CD4-positive, CD25-positive, alpha-beta regulatory T cell (primary cell): ENCODE measurements at places on chromosomes 2 and 18.

- DNase-seq: peak; percentile 89
Measured at GRCh38 chr2:136139631-136140030, 21.7 kb upstream of the CXCR4 start.

DNA sequence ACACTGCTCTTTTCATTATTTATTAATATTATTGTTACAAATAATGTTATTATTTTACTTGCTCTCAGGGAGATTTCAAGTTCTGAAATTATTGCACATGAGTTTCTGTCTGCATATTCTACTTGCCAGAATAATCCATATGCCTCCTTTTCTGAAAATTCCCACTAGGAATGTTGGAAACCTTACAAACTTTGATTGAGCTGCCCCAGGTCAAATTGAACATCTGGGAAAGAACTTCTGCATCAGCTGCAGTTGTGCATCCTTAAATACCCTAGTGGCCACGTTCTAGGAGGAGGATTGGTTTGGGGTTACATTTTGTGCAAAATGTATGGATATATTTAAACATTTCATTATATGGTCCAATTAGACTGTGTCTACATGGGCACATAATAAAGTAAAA lies 1302.7 kb upstream of the PIK3C3 start:
- DNase-seq: no peak

- no peak for DNase-seq
Measured at GRCh38 chr2:13583609-13584008, 866.9 kb downstream of the TRIB2 start.

- DNase-seq: no peak
Measured at GRCh38 chr2:137336067-137336466, 570.7 kb downstream of the THSD7B start.

GRCh38 chr2:49004036-49004626 lies 150.2 kb downstream of the FSHR start:
- no peak for DNase-seq

DNA sequence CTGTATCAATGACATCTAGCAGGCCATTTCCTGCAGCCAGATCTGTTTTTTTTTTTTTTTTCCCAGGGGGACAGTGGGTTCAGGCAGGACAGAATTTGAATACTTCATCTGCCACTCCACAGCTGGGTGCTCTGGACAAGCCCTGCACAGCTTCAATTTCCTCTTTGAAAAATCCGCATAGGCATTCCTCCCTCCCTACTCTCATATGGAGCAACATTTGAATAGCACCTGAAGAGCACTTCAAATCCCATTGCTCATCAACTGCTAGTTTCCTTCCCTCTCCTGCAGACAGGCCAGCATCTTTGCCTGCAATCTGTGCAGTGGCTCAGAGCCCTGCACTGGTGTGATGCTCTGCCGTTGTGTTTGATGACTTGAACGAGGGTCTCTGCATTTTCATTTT lies 326.3 kb downstream of the TSN start:
- no peak for DNase-seq

DNA sequence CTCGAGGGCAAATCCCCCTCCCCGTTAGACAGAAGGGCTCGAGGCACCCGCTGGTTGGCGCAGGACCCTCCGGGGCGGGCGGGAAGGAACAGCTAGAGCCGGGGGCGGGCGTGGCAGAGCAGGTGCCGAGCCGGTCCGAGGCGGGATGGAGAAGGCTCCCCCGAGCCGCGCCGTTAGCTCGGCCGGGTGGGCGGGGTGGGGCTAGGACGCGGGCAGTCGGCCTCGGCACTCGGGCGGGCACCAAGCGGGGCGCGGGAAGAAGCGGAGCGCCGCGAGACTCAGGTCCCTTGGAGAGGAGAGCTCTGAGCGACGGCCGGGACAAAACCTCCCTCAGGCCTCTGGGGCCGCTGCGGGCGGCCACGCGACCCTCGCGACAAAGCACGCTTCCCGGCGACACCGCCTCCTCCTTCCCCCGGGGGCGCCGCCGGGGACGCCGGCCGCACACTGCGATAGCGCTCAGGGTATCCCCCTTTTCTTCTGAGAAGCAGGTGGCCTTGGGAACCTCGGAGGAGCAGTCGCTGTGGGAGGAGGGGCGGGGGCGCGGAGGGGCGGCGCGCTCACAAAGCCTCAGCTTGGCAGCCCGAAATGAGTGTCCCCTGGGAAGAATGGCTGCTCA lies 721 bp downstream of the FHOD3 start:
- DNase-seq: no peak

DNA sequence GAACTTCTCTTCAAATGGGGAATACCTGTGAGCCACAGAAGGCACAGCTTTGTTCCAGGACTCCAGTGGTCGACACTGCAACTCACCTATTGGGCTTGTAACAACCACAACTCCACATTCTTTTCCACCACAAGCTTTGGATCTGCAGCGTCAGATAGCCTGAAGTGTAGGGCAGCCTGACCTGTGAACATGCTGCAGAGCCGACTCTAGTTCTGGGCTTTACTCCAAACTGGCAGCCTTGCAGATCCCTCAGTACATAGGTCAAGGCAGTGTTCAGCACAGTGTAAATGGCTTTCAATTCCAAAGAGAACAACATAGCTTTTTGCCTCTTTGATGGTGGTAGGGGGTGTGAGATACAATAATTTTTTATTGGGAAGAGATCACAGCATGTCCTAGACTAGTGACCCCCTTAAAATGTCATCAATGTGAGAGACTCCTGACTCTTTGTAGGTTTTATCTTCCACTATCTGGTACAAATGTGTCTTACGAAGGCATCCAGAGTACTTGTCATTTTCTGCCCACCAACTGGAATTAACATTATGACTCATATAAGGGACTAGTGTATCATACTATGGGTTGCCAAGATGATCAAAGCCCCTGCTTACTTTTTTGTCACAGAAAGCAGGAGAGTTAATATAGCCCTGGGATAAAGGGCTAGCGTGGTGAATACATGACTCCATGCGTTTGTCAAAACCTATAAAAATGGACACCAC lies 149.8 kb downstream of the COPS8 start:
- no peak for DNase-seq

DNA sequence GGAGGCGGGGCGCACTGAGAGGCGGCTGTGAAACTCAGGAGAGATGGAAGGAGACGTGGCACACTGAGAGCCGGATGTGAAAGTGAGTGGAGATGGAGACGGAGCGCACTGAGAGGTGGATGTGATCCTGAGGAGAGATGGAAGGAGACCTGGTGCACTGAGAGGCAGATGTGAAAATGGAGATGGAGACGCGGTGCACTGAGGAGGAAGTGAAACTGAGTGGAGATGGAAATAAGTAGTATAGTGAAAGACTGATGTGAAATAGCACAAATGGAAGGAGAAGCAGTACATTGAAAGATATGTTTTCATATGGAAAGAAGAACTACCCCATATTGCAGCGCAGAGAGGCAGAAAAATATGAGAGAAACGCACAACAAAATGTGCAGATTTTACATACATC lies 281.6 kb upstream of the RGPD4 start:
- DNase-seq: no peak

GRCh38 chr2:223108351-223109050 lies 56.5 kb downstream of the KCNE4 start:
- DNase-seq: no peak

GRCh38 chr2:64915510-64915900 lies 73.7 kb upstream of the SLC1A4 start:
- no peak for DNase-seq

DNA sequence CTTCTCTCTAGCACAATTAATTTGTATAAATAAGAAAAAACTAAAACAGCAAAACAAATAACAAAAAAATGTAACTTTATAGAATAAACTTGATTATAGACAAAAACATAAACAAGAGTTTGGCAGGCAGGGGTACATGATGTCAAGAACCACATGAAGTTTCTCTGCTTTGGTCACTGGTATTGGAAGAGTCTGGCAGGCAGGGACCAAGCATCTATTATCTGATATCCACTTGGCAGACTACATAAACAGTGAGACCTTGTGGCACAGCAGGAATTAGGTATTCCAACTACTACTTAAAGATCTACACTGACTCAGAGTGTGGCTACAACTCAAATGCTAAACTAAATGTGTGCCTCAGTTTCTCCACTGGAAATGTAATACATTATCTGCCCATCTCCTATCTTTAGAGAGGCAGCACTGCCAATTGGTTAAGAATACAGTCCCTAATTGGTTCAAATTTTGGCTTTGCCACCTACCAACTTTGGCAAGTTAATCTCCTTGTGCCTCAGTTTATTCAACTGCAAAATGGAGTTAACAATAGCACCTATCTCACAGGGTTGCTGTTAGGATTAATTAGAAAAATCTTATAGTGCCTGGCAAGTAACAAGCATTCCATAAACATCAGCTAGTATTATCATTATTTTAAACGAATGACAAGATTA lies 2.7 kb downstream of the MAP4K3 start:
- no peak for DNase-seq

DNA sequence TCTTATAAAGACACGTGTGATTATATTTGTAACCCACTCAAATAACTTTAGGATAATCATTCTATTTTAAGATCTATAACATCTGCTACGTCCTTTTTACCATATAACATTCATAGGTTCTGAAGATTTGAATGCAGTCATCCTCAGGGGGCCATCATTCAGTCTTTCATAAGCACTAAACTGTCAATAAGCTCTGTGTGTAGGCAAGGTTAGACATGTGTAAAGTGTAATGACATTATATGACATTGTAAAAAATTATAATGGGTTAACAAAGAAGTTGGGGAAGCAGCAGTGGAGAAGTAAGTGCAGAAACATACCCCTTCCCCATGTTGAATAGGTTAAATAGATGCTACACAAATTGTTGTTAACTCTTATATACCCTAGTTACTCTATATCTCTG lies 845.9 kb downstream of the ERBB4 start:
- DNase-seq: no peak

DNA sequence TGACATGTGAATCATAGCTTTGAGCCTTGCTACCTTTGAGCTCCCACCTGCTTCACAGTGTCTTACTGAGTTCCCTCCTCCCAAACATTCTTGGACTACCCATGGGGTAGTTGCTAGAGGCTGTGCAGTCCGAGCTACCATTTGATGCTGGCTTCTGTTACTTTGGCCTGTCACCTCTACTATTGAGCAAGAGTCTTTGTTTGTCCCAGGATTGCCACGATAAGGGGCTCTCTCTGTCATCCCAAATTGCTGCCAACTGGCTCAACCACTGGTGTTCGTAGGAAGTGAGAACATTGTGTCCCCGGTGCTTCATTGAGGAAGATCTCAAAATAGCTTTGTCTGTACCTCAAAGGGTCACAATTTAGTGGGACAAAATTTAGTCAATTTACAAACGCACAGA lies 59.1 kb upstream of the PAX8 start:
- DNase-seq: no peak

GRCh38 chr2:235561450-235561849 lies 67.6 kb downstream of the AGAP1 start:
- DNase-seq: no peak

DNA sequence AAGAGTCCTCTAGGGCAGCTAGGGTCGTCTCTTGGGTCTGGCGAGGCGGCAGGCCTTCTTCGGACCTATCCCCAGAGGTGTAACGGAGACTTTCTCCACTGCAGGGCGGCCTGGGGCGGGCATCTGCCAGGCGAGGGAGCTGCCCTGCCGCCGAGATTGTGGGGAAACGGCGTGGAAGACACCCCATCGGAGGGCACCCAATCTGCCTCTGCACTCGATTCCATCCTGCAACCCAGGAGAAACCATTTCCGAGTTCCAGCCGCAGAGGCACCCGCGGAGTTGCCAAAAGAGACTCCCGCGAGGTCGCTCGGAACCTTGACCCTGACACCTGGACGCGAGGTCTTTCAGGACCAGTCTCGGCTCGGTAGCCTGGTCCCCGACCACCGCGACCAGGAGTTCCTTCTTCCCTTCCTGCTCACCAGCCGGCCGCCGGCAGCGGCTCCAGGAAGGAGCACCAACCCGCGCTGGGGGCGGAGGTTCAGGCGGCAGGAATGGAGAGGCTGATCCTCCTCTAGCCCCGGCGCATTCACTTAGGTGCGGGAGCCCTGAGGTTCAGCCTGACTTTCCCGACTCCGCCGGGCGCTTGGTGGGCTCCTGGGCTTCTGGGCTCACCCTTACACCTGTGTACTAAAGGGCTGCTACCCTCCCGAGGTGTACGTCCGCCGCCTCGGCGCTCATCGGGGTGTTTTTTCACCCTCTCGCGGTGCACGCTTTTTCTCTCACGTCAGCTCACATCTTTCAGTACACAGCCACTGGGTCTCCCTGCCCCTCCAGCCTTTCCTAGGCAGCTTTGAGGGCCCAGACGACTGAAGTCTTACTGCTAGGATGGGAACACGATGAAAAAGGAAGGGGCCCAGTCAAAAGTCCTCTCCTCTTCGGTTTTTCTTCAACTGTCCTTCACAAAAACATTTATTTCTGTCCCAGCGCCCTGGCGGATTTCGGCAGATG lies 8.1 kb downstream of the SIX2 start:
- no peak for DNase-seq

DNA sequence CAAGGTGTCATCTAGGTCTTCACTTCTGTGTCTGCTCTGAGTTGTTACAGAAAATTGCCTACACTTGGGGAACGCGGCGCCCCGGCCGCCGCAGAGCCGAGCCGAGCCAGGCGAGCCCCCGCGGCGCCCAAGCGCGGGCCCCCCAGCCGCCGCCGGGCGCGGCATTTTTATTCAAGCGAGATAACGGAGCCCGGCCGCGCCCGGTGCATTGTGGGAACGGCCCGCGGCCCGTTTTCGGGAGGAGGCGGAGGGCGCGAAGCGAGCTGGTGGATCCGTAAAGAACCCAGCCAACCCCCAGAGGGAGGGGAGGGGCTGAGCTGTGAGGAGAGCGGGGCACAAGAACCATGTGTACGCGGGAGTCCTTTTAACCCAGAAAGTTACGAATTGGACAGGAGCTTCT lies 191.8 kb downstream of the FTCDNL1 start:
- no peak for DNase-seq

DNA sequence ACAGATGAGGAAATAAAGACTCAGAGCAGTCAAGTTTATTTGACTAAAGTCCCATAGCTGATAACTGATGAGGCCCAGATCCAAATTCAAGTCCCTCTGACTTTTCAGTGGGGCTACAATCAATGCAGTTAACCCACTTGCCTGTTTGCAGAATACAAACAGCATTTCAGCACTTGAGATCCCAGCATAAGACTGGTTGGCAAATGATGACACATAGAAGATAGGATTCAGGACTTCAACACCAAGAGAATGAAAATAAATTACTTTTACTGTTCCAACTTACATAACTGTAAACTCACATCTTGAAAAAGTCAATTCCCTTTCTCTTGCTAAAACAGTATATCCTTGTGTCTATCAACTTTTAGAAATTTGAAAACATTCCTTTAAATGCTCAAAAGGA lies 61.2 kb downstream of the CCDC93 start:
- DNase-seq: no peak
